ENCODE measurements at places on chromosomes 7 and 10. TPM values are rescaled to one million over a fixed set of nuclear protein-coding genes. Genes with fewer than 3 reads are reported as not detected.

UCN3 gene
- not detected for total RNA-seq

DNA sequence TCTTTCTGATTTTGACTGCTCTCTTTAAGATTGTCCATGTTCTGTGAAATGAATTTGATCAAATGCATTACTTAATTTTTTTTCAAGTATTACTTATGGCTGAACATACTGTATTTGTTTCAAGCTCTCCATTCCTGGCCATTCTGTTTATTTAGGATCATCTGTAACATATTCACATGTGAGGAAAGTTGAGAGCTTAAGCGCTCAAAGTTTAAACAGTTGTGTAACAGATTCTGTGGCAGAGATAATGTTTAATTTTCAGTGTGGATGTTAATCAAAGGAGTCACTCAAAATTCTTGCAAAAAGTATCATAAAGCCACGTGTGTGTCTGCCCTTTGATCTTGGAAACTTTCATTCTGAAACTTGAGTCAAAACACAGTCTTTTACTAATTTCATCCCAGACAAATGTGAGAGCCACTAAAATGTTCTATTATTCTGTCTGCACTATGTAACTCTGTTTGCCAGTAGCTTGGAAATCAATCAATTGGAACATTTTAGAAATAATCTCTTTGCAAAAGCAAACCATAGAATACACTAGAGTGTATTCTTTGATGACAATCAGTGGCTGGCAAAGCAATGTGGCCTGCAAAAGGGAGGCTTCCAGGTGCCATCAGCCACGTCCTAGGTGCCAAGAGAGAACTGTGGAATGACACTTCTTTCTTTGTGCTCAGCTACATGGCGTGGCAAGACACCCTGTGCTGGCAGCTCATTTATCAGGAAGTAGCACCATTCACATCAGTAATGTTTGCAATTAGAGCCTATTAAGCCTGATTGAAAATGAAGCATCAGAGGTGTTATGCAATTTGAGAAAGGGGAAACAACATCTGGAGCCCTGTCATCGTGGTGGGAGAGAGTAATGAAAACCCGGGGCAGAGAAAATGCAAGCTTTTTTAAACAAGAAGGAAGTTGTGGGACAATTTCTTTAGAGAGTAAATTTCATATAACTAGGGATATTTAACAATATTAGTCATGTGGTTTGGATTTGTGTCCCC lies 40.9 kb downstream of the ARL5B start:
- peak; percentile 8 for DNase-seq

GRCh38 chr7:107996072-107996882 lies 6.7 kb downstream of the LAMB1 start:
- DNase-seq, result no peak

PIP4K2A gene
- 19.8 TPM for total RNA-seq

SYT15B gene
- total RNA-seq, result 1.1 TPM

- no peak for DNase-seq
Observed at GRCh38 chr7:155745737-155746136, 66.5 kb downstream of the SHH start.

DNA sequence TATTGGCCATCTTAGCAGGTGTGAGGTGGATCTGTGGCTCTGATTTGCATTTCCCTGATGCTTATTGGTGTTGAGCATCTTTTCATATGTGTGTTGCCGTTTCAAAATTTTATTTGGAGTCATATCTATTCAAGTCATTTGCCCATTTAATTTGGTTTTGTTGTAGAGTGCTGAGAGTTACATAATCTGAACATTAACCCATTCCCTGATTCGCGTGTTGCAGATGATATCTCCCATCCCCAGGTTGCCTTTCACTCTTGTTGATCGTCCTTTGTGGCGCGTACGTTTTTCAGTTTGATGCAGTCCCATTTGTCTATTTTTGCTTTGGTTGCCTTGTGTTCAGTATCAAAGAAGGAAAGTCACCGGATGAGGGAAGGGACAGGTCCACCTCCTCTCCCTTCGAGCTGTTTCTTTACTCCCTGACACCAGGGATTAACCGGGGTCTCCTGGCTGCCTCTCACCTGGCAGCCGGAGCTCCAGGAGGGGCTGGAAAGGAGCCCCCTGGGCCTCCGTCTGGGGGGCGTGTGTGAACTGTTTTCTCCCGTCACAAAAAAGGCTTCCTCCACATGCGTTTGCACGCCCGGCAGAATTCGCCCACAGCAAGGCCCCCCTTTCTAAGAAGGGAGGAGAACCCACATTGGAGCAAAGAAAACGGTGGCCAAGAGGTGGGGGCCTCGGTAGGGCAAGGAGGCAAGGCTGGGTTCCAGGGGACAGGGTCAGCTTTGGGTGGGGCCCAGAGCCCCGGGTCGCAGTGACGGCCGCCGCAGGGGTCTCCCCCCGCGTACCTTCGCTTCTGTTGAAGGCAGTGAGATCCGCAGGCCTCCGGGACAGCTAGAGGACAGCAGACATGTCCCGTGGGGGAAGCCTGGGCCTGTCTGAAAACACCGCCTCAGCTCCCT lies 8.3 kb downstream of the MNX1 start:
- DNase-seq, result no peak

ATOH7 gene
- total RNA-seq, result 0.82 TPM

ANKRD61 gene
- total RNA-seq, result not detected

CALHM1 gene
- 0.10 TPM for total RNA-seq

DNA sequence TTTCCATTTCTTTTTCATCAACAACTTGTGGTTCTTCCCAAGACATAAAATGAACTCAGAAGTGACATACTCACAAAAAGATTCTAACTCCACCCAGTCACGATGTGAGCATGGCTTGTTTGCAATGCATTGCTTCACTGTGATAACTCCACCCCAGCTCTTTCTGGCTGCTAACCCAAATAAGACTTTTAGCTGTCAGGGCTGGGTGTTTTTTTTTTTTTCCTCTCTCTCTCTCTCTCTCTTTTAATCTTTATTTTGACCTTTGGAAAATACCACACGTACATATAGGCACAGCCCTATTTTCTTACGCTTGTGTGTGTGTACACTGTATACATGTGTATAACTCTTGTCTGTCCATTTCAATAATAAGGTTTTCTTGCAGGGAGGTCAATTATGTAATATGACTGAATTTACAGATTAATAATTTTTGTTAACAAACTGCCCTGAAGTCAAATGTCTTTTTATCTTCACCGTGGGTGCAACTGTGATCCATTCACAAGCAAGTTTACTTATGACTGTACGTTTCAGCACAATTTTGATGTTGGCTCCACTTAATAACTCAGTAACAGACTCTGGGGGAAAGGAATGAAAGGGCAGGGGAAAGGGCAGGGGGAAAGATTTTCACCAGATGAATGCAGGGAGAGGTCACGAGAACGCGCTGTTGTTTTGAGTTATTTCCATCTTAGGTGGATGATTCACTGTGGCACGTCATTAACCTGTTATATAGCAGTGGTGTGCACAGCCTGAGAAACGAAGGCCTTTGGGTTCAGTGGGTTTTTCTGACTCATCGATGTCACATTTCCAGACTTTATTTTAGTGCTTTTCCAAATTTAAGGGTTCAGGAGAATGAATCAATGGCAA lies 49.1 kb downstream of the APBB1IP start:
- peak; percentile 34 for DNase-seq

SPDYE11 gene
- total RNA-seq, result not detected

DNA sequence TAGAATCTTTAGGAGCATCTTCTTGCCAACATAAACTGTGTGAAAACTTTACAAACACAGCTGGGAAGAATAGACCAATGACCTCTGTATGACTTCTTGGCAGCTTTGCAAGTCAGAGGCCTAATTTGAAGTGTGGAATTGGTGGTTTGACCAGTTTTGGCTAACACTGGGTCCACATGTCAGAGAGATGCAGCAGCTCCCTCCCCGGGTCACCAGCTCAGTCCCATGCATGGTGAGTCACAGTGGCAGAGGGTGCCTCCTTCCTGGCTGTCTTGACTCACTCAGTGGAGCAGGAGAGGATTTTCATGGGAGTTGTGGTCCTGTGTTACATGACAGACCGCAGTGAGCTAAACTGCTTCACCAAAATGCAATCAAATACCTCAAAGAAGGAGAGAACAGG lies 8.2 kb upstream of the STARD3NL start:
- DNase-seq, result peak; percentile 70

PARP12 gene
- 31.5 TPM for total RNA-seq

SRGN gene
- total RNA-seq, result 49.6 TPM

DNA sequence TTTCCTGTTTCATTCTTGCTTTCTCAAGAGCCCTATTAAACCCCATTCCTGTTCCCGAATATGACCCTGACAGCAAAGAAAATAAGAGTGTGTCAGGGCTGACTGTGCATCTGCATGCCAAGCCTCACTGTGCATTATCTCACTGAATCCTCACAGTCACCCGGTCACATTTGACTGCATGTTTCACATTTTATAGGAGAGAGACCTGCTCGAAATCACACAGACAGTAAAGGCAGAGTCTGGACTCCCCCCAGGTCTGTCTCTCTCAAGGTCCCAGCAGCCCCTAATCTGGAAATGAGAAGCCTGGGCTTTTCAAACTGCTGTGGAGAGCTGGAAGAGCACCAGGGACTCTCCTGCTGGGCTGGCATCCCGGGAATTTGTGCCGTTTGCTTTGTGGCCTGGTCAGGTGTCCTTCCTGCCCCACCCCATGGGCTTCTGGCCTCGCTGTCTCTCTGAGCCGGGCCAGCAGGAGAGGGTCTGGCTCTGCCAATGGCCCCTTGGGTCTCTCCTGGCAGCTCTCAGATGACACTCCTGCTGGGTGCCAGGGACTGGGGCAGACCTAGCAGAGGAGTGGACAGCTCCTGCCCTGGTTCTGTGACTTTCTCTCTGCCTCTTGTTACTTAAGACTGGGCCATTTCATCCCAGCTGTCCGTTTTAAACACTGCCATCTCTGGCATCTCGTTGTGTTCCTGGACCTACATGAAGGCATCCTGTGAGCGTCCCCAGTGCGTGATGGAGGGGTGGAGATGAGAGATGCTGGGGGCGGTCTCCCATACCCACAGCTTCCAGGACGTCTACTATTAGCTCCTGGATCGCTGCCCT lies 173.6 kb downstream of the ARHGAP12 start:
- peak; percentile 37 for DNase-seq

DNA sequence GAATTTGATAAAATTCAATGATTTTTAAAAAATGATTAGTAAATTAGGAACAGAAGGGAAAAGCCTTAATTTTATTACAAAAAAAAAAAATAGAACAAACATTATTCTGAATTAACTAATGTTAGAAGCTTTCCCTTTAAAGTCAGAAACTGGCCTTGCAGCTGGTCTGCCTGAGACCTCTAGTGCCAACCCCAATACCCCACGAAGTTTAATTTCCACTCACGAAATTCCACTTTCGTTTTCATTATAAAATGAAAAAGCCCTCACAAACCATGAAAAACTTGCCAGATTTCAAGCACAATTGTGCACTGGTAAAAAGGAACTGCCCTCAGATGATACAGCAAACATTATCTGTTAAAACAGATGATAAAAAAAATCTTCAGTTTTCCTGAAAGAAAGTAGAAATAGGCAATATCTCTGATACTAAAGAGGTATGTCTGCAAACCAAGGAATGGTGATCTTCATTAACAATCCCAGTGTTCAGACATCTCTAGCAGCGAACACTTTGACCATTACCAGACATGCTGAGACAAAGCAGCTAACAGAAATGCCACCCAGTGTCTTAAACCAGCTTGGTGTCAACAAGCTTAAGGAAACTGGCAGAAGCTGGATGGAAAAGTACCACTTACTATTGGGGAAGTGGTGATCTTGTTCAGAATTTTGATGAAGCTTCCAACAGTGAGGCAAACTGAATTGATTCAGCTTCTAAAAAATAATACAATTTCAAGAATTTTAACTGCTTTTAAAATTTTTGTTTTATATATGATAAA lies 80.2 kb downstream of the PALS2 start:
- DNase-seq, result peak; percentile 8

PRPS1L1 gene
- not detected for total RNA-seq

ACTR3C gene
- total RNA-seq, result 12.1 TPM

COL17A1 gene
- total RNA-seq, result 130 TPM

DNA sequence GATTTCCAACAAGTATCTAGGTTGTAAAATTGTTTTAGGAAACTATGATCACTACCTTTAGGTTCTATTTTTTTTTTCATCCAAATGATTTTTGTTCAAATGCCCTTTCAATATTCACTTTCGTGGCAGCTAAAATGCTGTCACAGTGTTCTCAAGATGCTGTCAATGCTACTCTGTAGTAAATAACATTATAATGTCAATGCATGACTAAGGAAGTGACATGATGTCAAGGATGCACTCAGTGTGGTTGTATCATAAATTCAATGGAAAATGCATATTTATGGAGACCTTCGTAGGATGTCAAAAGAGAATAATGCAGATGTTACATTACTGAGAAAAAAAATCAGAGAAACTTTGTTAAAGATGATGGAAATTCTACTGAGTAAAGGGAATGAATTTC lies 673.8 kb downstream of the ANKRD7 start:
- no peak for DNase-seq

DNA sequence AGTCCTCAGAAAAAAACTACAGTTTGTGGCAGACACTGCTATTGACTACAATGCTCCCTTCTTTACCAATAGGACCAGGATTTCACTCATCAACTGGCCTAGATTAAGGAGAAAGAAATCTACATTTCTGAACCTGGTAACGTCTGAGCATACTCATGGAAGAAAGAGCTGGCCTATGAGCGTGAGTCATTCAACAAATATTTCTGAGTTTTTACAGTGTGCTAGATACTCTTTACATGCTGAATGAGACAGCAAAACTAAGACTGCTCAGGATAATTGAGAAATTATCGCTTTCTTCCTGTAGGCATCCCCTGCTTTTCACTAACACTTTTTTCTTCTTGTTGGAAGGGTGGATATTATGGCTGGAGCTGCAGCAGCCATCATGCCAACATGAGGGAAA lies 609.7 kb downstream of the TNS3 start:
- no peak for DNase-seq

ACTR1A gene
- 75.2 TPM for total RNA-seq

DNA sequence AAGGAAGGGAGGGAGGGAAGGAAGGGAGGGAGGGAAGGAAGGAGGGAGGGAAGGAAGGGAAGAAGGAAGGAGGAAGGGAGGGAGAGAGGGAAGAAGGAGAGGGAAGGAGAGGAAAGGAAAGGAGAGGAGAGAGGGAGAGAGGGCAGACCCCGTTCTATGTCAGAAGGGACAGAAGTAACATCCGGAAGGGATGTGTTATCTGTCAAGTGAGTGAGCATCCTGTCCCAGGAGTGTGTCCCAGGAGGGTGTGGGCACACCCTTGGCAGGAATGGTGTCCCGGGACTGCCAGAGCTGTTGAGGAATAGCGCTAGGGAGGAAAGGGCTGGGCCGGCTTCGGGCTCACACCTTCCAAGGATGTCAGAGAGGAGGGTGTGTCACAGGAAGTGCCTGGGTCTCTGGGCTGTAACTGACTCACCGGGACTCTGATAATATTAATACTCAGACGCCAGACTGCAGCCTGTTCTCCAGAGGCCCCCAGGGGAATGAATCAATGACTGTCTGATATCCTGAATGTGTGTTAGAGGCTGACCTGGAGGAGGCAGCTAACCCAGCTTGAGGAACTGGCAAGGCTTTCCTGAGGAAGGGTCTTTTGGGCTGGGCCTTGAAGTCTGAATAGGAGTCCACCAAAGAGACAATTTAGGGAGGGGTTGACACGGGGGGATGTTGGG lies 125.6 kb upstream of the TNRC18 start:
- no peak for DNase-seq

- DNase-seq, result no peak
Observed at GRCh38 chr10:111556666-111557065, 479.8 kb downstream of the ADRA2A start.

POU6F2 gene
- not detected for total RNA-seq

Data from tongue (tissue), 3 donors.